ENCODE measurements at places on chromosomes 2 and 18. TPM values are rescaled to one million over a fixed set of nuclear protein-coding genes. Genes with fewer than 3 reads are reported as not detected.

DNA sequence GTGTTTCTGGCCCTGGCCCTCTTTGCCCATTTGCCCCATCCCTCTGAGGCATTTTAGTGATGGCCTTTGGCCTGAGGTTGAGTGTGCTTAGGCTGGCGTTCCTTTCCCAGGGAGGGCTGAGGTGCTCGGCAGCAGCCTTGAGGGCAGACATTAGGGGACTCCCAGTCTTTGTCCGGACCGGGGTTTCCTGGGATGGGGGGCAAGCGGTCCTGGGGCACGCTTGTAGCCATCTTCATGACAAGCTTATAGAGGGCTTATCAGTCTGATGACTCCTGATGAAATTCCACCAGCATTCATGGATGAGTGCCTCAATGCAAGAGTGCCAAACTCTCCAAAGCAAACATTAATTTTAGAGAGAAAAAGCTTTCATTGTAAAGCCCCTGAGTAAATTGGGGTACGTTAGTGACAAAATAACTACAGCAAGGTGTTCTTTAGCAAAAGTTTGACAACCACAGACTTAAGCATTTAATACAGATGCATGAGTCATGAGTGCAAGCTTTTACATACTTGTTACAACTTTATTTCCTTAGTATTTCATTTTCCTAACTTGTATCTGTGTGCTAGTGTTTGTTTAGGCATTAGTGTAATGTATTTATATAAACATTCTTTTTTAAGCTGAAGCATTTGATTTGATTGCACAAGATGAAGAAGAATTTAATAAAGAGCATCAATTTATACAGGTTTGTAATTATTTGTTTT lies 45.6 kb downstream of the CEP192 start:
- no peak for DNase-seq

Gene ADD2
- 0.18 TPM for polyA plus RNA-seq

- DNase-seq = no peak
Measured at GRCh38 chr2:85234868-85235267, 92.9 kb downstream of the TGOLN2 start.

- DNase-seq = no peak
Measured at GRCh38 chr2:219687882-219688559, 60.6 kb downstream of the SLC4A3 start.

DNA sequence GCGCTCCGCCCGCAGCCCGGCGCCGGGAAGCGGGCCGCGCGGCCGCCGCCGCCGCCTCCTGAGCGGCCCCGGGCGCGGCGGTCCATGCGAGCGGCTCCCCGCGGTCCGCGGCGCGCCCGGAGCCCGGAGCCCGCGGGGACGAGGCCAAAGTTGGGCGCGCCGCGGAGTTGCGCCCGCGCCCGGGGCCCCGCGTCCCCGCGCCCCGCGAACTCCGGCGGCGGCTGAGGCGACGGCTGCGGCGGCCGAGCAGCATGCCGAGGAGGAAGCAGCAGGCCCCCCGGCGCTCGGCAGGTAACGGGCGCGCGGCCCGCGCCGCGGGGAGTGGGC lies 992 bp downstream of the TSHZ1 start:
- peak; percentile 37 for DNase-seq

DNA sequence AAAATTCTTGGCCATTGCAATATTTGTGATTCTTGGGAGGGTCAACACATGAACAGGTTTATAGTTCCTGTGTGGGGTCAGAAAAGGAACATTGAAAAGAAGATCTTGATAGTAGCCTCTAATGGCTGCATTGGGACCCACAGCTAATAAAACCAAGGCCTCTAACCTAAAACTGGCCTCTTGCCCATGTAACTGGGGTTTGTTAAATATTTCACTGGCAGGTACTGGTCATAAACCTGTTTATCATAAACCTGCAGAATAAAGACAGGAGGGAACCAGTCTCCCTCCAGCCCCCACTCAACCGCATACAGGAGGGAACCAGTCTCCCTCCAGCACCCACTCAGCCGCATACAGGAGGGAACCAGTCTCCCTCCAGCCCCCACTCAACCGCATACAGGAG lies 125.3 kb downstream of the PXDN start:
- no peak for DNase-seq

Gene AGAP1
- polyA plus RNA-seq = 1.2 TPM

All from CD8-positive, alpha-beta memory T cell (primary cell).